Bronchial smooth muscle cell (primary cell): ENCODE measurements at places on chromosomes 5 and 9. TPM values are rescaled to one million over a fixed set of nuclear protein-coding genes. Genes with fewer than 3 reads are reported as not detected.

Gene RAD50
- total RNA-seq: 30.4 and 33.7 TPM in 2 replicates

Gene MFAP3
- total RNA-seq: 36.1 and 38.0 TPM in 2 replicates

Gene CCDC180
- total RNA-seq: 3.2 and 5.2 TPM in 2 replicates

Gene IFNA8
- total RNA-seq: not detected in 2 replicates

Gene FAM78A
- total RNA-seq: 0.32 and 0.52 TPM in 2 replicates

Gene LCN9
- total RNA-seq: not detected in 2 replicates

Gene CCL21
- not detected in 2 replicates for total RNA-seq

Gene ATOSB
- 11.3 and 19.5 TPM in 2 replicates for total RNA-seq

Gene ADAMTS16
- total RNA-seq: 0.16 TPM in 1 of 2 replicates, not detected in the other

Gene C1QTNF2
- total RNA-seq: 0.32 and 0.86 TPM in 2 replicates

Gene SOX30
- total RNA-seq: 0.16 TPM in 1 of 2 replicates, not detected in the other

Gene TAF11L10
- not detected in 2 replicates for total RNA-seq

Gene IL13
- total RNA-seq: 0.16 TPM in 1 of 2 replicates, not detected in the other

Gene POU4F3
- 0.09 TPM in 1 of 2 replicates, not detected in the other for total RNA-seq

Gene IL7R
- 0.17 and 0.79 TPM in 2 replicates for total RNA-seq

Gene PDE6A
- total RNA-seq: not detected in 2 replicates

Gene SLC6A3
- under 0.01 TPM in 1 of 2 replicates, not detected in the other for total RNA-seq

Gene WNT8A
- not detected in 2 replicates for total RNA-seq

Gene GGTA1
- under 0.01 TPM in 1 of 2 replicates, not detected in the other for total RNA-seq

Gene RELL2
- total RNA-seq: 0.77 and 1.4 TPM in 2 replicates

Gene PROB1
- total RNA-seq: 0.26 and 1.3 TPM in 2 replicates

Gene SOHLH1
- total RNA-seq: not detected in 2 replicates

Gene KIAA1958
- total RNA-seq: 0.32 and 0.34 TPM in 2 replicates

Gene POLR3G
- total RNA-seq: 2.7 and 4.7 TPM in 2 replicates

Gene CCDC127
- 6.5 and 7.6 TPM in 2 replicates for total RNA-seq

Gene SLC36A2
- total RNA-seq: not detected in 2 replicates

Gene CSF1R
- under 0.01 TPM in 1 of 2 replicates, not detected in the other for total RNA-seq

Gene SNCAIP
- total RNA-seq: 0.09 and 0.16 TPM in 2 replicates

Gene CRB2
- not detected in 2 replicates for total RNA-seq

Gene MEIKIN
- total RNA-seq: not detected in 2 replicates

Gene FOXD4L3
- not detected in 2 replicates for total RNA-seq

Gene MED7
- 7.1 and 8.6 TPM in 2 replicates for total RNA-seq

Gene P4HA2
- total RNA-seq: 199 and 465 TPM in 2 replicates

Gene RAB3C
- not detected in 2 replicates for total RNA-seq

Gene GRXCR2
- not detected in 2 replicates for total RNA-seq

Gene DNAJC25
- total RNA-seq: 3.8 and 6.6 TPM in 2 replicates
